Tongue (tissue), 3 donors: ENCODE measurements at places on chromosomes 7 and 10. TPM values are rescaled to one million over a fixed set of nuclear protein-coding genes. Genes with fewer than 3 reads are reported as not detected.

DNA sequence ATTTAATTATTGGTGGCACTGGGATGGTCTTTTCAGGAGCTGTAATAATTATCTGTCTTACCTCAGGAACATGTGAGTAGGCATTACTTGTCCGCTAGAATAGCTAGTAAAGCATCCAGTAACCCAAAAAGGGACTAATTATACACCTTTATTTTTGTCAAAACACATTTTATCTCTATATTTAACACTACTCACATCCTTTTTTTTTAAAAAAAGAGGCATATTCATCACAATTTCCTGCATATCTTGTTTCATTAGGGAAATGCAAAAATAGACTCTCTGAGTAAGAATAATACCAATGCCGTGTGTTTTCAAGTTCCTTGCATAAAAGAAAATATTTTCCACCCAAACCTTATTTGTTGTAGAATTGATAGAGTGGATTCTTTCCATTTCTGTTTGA is 99.5 kb downstream of the VTI1A start:
- DNase-seq = no peak

DNA sequence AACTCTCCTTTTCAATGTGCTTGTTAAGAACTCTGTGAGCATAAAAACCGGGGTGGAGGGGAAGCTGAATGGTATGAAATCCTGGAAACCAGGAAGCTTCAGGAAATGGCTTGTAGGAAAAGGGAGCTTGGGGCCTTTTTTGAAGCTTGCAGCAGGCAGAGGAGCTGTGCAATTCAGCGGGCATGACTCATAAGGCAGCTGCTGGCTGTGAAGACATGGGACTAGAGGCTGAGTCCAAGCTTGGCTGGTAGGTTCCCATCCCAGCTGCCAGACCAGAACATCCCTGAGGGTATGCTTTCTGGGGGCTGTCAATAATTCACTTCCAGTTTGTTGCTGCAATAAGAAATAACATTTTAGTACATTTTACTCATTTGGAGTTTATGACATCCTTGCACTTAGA is 36.8 kb upstream of the CDC14C start:
- no peak for DNase-seq

- DNase-seq = peak; percentile 89
Measured at GRCh38 chr7:156309016-156309620, 331.5 kb upstream of the RNF32 start.

DNA sequence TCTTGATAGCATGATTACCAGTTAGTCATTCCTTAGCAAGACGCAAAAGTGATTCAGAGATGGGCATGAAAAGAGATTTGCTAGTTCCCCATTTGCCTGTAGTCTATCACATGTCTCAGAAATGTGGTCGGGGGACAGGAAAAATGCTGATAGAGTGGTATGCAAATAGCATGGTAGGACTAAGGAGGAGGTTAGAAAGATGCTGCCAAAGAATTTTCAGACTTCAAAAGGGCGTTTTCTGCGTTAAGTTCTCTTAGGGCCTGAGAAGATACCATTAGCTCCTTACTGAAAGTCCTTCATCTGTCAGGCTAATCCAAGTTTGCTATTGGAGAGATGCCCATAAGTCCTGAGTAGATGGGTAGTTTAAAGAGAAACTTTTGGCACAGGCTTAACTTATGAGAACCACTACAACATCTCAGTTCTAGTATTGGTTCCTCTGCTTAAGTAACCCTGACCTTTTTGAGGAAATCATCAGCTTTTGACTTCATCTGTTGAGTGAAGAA is 2.7 kb downstream of the CALD1 start:
- no peak for DNase-seq

DNA sequence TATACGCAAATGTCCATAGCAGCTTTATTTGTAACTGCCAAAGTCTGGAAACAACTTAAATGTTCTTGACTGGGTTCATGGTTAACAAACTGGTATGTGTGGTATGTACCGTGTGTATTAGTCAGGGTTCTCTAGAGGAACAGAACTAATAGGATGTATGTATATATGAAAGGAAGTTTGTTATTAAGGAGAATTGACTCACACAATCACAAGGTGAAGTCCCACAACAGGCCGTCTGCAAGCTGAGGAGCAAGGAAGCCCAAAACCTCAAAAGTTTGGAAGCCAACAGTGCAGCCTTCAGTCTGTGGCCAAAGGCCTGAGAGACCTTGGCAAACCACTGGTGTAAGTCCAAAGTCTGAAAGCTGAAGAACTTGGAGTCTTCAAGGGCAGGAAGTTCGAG is 66.8 kb downstream of the TMEM168 start:
- DNase-seq = no peak

DNA sequence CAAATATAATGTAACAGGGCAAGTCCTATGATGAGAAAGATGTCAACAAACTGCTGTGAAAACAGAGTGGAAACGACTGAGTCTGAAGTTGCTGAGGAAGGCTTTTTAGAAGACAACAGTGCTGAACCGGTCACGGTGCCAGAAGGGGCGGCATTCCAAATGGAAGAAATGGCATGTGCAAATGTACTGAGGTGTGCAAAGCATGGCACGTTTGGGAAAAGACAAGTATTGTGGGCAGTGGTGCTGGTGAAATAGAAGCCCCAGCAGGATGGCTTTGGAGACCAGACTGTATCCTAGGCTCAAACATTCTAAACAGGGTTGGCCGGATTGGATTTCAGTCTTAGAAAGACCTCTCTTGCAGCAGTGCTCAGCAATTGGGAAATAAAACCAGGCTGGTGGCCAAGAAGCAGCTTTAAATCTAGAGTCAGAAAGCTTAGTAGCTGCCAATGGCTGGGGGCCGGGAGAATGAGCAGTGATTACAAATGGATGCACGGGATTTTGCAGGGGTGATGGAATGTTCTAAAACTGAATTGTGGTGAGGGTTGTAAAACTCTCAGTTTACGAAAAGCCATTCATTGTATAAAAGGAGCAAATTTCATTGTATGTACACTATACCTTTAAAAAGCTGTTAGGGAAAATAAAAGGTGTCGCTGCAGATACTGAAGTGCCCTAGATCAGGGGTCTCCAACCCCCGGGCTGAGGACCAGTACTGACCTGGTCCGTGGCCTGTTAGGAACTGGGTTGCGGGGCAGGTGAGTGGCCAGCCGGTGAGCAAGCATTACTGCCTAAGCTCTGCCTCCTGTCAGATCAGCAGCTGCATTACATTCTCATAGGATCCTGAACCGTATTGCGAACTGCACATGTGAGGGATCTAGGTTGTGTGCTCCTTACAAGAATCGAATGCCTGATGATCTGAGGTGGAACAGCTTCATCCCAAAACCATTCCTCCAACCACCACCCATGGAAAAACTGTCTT is 141.6 kb downstream of the HIBADH start:
- DNase-seq = peak; percentile 83

DNA sequence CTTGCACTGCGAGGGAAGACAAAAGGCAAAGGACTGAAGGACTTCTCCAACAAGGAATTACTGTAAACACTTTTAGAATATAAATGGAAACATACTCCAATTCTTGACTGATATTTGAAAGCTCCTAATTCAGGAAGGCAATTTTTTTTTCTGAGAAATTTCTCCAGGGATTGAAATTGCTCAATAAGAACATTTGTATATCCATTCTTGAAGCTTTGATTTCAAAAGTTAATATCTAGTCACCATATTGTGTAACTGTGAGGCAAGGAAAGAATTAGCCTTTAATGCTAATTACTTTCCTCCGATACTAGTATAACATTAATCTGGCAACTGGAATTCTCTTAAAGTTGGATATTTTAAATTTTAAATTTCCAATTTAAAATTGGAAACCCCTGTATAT is 188.4 kb upstream of the COL1A2 start:
- no peak for DNase-seq

DNA sequence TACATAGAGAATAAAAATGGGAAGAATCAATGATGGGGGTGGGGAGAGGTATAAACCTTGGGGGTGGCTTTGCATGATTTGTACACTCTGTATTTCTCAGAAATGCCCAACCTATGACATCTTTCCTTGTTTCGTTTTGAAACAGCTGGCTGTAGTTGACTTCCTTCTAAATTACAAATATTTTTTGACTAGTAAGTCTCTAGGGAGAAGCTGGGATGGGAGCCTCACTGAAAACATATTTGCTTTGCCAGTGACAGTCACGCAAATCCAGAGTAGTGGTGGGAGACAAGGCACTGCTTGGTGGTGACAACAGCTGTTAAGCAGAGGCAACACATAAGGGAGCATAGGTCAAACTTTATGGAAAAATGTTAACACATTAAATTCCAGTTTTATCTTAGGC is 440.5 kb downstream of the SEMA3D start:
- DNase-seq = peak; percentile 74

DNA sequence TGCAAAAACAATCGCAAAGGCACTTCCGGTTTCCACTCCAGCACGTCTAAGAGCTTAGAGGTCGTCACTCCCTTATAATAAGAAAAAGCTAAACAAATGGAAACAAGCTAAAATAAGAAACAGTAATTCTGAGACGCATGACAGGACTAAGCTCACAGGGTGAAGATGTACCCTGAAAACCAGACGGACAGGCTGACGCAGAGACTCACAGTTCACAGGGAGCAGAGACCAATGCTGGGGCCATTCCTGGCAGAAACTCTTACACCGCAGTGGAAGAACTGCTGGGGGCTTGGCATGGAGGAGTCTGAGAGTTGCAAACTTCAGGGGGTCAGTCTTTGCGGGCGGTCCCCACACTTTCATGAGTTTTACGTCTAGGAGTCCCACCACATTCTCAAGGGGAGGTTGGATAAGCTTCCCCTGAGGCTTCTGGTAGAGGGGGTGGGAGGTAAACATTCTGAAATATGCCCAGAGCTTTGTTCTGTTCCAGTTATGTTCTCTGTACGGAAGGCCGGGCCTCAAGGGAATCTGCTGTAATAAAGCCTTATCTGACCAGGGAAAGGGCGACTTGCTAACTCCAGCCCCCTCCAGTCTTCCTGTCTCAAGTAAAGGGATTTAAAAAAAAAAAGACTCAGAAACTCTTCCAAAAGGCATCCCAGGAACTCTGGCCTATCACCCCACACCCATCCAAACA is 47.8 kb downstream of the BRI3 start:
- DNase-seq = no peak

DNA sequence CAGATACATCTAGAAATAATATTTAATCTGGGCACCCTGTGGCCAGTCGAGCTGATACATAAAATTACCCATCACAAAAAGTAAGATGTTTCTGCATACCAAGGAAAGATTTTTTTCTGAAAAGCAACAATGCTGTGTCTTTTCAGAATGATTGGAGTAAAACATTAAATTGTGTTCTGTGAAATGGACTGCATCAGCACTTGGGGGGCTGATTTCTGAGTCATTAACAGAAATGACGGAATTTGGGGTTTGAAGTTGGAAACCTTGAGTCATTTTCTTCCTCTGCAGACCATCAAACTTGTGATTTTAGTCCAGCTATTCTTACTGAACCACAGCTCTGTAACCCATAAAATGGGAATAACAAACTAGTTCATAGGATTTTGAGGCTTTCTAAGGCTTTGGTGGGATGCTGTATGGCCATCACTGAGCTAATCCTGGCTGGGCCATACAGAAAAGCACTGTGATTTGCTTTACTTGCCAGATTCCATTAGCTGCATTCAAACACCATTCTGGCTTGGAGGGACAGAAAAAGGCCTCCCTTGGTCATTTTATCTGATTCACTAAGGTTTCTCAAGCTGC is 739.4 kb upstream of the IGFBP3 start:
- no peak for DNase-seq

- no peak for DNase-seq
Measured at GRCh38 chr10:32318476-32318896, 28.5 kb downstream of the EPC1 start.

GRCh38 chr7:134368851-134369544 is 52.3 kb upstream of the SLC35B4 start:
- peak; percentile 51 for DNase-seq

GRCh38 chr7:106260136-106260561 is 24.6 kb downstream of the NAMPT start:
- DNase-seq = no peak

- DNase-seq = peak; percentile 36
Measured at GRCh38 chr7:311796-312195, 21.8 kb downstream of the FOXL3 start.

DNA sequence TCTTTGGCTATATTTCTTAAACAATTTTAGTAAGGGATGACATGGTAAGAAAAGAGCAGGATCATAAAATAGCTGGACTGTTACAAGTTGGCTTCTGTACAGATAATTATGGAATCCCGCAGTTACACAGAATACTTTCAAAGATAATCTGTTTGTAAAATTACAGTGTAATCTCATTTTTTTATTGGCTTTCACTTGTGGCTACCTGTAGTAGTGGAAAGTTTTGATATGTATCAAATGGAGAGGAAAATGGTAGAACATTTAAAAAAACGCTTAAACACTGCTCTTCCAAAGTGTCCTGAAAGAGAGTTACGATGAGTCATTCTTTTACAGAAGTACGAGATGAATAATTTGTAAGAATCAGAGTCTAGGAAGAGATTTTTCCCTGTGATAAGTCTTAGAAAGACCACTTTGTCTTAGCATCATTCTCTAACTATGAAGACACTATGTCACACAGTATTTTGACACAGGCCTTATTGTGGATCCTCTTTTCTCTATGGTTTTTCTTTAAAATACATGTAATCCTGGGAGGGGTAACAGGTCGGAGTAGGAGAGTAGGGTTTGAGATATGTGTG is 215.0 kb upstream of the DKK1 start:
- DNase-seq = no peak

DNA sequence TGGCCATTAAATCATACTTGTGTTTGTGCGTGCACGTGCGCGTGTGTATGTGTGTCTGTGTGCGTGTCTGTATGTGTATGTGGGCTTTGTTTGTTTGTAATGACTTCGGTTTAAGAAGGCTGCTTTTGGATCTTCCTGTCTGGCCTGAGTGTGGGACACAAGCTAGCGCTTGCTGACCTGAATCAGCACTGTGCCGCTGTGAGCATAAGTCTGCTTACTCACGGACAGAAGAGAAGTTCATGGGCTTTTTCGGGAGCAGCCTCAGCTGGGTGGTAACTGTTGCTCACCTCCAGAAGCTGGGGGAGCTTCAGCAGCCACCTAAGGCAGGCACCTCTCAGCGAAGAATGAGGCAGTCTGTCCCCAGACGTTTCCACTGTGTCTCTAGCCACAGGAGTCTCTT is 56.1 kb upstream of the TRUB1 start:
- DNase-seq = no peak

DNA sequence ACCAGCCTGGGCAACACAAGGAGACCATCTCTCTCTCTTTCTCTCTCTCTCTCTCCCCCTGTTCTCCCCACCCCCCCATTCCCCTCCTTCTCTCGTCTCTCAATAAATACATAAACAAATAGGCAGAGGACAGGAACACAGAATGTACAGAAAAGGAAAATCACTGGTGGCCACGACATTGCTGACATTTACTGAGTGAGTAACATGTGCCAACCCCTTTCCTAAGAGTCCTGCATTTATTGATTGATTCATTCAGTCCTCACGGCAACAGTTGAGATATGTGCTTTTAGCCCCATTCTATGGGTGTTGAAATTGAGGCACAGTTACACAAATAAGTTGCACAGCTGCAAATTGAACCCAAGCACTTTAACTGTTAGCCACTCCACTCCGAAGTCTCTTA is 114.3 kb upstream of the SAMD8 start:
- DNase-seq = no peak

- no peak for DNase-seq
Measured at GRCh38 chr7:8362723-8363369, 70.6 kb upstream of the NXPH1 start.

Gene WIPF3
- 3.4 TPM for total RNA-seq

Gene MMRN2
- 53.6 TPM for total RNA-seq

Gene REPIN1
- total RNA-seq = 76.1 TPM

Gene TMEM130
- total RNA-seq = 3.5 TPM

Gene TMEM196
- total RNA-seq = not detected

Gene ADRB1
- total RNA-seq = 0.10 TPM

Gene PNLIPRP2
- total RNA-seq = not detected

Gene UPK3B
- total RNA-seq = 2.2 TPM

Gene PPP1R9A
- 156 TPM for total RNA-seq

Gene SLC35B4
- 13.8 TPM for total RNA-seq

Gene GHRHR
- not detected for total RNA-seq

Gene CASP7
- 46.0 TPM for total RNA-seq
